ENCODE measurements at places on chromosomes 4 and X. TPM values are rescaled to one million over a fixed set of nuclear protein-coding genes. Genes with fewer than 3 reads are reported as not detected.

DNA sequence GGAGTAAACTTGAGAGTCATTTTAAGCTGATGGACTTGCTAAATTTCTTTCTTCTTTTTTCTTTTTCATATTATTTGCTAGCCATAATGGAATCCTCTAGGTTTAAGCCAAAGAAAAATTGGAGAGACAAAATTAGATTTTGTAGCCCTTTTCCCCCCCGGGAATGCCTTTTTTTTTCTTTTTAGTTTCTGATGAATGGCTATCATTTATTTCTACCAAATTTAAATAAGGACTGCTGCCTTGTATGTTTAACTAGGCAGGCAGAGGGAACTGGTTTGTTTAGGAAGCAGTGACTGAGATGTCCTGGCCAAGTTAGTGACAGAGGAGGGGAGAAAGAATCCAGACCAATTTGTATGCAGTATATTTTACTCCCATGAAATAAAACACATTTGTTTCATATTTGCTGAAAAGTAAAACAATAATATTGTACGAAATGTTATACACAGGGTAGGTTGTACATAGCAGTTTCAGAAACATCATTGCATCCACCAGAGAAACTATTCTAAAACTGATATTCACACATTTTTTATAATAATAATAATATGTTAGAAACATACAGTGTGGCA is 5.7 kb downstream of the PITX2 start:
- no peak for DNase-seq

- DNase-seq: no peak
Observed at GRCh38 chrX:8189096-8189830, 18.2 kb upstream of the VCX2 start.

DNA sequence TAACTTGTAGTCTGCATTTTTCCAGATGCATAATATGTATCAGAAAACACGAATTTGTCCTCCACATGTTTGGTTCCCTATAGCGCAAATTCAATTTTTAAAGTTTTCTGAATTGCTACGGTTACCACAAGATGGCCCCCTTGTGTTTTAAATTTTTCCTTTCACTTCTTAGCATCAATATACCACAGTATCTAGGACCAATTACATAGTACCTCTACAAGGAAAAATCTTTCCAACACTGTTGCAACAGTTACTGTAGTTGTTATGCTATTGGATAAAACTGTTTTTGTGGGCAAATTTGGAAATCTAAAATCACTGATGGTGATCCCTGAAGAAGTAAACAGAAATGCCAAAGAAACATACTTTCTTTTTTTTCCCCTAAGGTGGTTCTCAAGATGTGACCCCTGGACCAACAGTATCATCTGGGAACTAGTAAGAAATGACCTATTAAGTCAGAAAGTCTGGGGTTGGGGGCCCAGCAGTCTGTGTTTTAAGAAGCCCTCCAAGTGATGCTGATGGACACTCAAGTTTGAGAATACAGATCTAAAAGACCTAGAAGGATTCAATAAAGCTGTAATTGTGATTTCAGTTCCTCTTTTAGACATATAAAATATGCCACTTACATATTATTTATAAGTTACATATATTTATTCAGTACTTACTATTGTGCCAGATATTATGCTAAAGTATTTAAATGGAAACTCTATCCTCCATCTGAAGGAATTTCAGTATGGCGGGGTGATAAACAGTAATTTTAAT is 3.1 kb downstream of the ZGRF1 start:
- peak; percentile 28 for DNase-seq

GRCh38 chr4:108693211-108693610 is 42.8 kb downstream of the OSTC start:
- DNase-seq: no peak

Gene IGFBP7
- total RNA-seq: 45.5 TPM

DNA sequence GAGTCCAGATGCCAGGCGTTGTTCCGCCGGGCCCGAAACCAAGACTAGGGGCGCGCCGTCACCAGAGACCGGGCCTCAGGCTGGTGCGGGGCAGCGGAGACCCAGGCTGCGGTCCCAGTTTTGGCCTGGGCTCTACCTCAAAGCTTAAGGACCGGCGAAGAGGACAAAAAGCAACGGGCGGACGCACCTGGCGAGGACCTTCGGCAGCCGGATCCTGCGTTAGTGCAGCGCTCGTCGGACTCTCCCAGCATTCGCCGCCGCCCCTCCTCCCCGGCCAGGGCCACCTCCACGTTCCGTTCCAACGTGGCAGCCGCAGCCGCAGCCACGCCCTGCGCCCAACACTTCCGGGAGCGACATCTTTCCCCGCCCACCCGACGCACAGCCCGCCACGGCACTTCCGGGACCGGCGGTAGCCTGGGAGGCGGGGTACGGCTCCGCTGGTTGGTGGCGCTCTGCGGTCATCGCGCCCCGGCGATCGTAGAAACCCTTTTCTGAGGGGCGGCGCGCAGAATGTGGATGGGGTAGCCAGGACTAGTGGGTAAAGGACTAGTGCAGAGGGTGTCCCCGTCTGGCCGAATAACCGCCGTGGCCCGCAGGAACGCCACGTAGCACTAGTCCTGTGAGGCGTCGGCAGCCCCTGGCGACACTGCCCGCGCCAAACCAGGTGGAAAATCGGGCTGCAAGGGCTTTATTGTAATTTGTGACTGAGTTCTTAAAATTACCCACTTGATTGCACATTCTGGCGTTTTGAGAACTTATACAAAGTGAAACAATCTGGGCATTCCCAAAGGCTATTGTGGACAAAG is at the start of gene SEC31A:
Gene SEC31A, minus strand, starts transcription at position 253 of the 806 bp plus-strand sequence. CDS start 9,217 bp downstream, outside the sequence.
- peak; percentile 94 for DNase-seq

Gene USP17L18
- not detected for total RNA-seq

Gene FAM184B
- total RNA-seq: not detected

DNA sequence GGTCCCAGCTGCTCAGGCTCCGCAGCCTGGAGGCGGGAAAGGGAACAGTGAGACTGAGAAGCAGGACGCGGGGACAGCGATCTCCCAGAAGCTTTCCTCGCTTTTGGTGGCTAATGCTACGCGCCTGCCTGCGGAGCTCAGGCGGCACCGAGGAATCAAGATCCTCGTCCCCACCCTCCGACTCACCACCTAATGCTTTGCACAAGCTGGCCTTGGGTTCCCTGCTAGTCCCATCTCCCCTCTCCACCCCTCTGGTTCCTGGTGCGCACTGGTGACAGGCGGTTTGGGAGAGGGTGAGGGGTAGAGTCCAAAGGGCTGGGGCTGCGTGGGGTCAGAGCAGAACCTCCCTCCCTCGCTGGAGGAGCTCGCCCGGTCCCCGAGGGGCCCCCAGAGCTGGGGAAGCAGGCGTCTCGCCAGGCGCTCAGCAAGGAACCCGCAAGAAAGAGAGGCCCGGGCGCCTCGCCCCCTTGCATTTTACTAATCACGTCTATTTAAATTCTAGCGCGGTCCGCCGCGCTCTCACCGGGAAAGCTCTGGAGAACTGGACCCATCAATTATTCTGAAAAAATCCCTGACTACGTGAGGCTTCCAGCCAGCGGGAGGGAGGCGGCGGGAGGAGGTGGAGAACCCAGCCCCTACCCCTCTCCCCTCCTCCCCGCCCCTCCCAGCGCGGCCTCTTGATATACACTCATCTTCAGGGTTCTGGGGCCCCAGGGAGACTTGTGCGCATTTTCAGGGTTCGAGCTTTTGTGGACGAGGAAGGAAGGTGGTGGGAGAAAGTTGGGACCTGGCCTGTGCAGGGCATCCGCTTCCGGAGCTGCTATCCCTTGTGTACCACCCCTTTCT is 9.1 kb downstream of the POU4F2 start:
- no peak for DNase-seq

Gene HSFX3
- not detected for total RNA-seq

Gene MAGEA12
- total RNA-seq: 5.5 TPM

Gene STATH
- total RNA-seq: 0.29 TPM

DNA sequence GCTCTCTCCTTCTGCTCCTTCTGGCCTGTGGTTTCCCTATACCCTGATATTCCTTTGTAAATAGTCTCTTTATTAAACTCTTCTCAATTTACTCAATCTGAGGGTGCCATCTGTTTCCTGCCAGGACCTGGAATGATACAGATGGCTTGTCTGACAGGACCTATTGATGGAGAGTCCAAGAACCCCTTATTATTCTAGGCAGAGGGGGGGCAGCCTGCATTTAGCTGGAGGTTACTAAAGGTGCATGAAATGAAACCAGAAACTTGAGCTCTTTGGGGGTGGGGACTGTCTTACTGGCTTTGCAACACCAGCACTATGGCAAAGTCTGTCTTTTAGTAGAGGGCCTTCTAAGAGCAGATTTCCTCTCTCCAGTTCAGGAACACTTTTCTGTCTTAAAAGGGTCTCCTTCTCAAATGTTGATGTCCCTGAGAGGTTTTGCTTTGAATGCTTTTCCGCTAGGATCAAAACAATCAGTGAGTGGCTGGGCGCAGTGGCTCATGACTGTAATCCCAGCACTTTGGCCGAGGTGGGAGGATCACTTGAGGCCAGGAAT is 162.5 kb upstream of the MED14 start:
- no peak for DNase-seq

Gene FAM3A
- total RNA-seq: 17.2 TPM

Gene TMEM35A
- not detected for total RNA-seq

GRCh38 chr4:183770906-183771305 is 111.8 kb downstream of the TRAPPC11 start:
- DNase-seq: no peak

DNA sequence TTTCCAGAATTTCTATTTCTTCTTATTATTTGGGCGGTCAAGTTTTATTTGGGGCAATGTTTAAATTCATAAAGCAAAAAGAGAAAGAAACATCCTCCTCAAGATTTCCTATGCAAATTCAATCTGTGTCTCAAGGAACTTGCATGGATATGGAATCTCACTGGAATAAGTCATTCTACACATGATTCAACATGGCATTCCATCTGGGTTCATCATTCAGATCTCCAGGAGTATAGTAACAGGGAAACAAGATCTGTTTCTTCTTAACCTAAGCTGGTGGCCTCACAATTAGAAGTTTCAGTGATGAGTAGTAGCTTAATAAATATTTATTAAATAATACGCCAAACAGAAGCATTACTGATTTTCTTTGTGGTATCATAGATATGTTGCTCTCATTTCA is 19.8 kb downstream of the KLHL34 start:
- no peak for DNase-seq

GRCh38 chr4:7959078-7959477 is 19.4 kb upstream of the AFAP1 start:
- no peak for DNase-seq

Gene CFAP299
- total RNA-seq: not detected

Gene KCND1
- total RNA-seq: not detected

Gene XIAP
- total RNA-seq: 18.6 TPM

GRCh38 chr4:139668658-139669201 is 3.1 kb downstream of the MGST2 start:
- no peak for DNase-seq

Gene F11
- not detected for total RNA-seq

GRCh38 chr4:114091546-114091945 is 112.1 kb upstream of the ARSJ start:
- no peak for DNase-seq

Gene NPY1R
- total RNA-seq: 2.0 TPM

DNA sequence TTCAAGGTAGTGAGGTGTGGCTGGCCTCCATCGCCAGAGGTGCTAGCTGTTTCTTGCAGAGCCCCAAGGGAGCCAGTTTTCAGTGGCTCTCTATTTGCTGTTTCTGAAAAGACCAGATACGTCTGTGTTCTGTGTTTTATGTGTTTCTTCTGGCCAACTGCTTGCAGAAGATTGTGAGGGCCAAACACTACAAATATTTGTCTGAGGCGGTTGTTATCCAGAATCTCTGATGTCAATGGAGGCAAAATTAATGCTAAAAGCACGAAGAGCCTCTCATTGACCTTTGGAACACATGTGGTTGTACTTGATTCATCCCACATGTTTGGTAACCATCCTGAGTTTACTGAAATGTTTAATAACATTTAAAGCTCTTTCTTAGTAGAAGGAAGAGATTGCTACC is 113.9 kb downstream of the CT47B1 start:
- no peak for DNase-seq

DNA sequence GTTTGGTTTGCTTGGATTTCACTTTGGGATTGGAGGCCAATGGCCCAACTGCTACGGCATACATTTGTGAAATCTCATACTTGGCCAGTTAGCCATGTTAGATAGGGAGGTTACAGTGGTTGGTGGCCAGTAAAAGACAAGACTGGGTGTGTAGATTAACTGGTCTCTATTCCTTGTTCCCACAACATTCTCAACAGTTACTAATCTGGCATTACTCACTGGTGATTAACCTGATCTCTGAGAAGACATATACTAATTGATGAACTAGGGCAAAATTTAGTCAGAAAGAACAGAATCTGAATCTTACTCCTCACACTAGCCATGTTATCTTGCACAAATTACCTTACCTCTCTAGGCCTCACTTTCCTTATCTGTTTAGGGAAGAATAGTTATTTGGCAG is 33.4 kb downstream of the GATB start:
- DNase-seq: no peak

Gene GAB1
- total RNA-seq: 16.8 TPM

Gene SOWAHD
- 0.10 TPM for total RNA-seq

- no peak for DNase-seq
Observed at GRCh38 chr4:7424553-7425111, 10.1 kb downstream of the PSAPL1 start.

DNA sequence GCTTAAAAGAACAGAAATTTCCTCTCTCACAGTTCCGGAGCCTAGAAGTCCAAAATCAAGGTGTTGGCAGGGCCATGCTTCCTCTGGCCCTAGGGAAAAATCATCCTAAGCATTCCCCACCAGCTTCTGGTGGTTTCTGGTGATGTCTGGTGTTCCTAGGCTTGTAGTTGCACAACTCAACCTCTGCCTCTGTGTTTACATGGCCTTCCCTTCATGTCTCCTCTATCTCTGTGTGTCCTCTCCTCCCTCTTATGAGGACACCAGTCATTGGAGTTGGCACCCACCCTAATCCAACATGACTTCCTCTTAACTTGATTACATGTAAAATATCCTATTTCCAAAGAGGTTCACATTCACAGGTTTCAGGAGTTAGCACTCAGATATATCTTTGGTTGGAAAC is 15.4 kb downstream of the LRP2BP start:
- no peak for DNase-seq

Gene RIPPLY1
- not detected for total RNA-seq

GRCh38 chrX:8743126-8743732 is 11.3 kb upstream of the ANOS1 start:
- peak; percentile 26 for DNase-seq

DNA sequence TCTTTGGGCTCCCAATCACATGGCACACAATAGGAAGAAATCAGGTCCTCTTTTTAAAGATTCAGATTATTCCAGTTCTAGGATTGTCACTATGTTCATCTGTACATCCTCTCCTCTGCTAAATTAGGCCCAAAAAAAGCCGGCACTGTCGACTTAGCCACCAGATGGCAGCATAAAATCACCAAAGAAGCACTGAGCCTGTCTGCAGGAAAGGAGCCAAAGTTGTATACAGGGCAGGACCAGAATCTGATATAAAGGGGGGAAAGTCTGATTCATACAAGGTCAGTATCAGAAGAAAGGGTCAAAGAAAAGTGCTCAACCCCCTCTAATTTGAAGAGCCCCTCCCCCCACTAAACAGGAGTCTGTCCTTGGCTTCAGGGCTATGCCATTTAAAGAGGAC is 292.5 kb downstream of the CHIC1 start:
- peak; percentile 54 for DNase-seq

Gene ABLIM2
- total RNA-seq: 0.29 TPM

- DNase-seq: no peak
Observed at GRCh38 chr4:181968371-181968770, 274.8 kb upstream of the TENM3 start.

Gene SRPX2
- total RNA-seq: 24.5 TPM

Measured in H4 (cell line).